ENCODE measurements at places on chromosomes 4 and X.

DNA sequence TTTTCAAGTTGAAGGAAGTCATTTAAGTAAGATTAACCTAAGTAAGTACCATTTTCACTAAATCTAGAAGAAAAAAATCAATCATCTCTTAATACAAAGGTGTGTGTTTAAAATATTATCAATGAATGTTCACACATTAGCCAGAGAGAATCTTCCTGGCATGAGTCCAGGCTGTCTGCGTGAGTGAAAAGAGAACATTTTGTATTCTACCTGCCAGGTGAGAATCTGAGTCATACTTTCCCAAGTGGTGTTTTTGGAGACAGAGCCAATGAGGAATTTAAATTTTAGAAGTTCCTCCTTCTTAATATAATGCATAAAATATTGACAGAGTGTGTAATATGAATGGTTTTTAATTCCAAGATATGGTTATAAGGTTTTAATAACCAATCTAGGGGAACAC lies 371.8 kb upstream of the NR3C2 start:
- no peak for DNase-seq

DNA sequence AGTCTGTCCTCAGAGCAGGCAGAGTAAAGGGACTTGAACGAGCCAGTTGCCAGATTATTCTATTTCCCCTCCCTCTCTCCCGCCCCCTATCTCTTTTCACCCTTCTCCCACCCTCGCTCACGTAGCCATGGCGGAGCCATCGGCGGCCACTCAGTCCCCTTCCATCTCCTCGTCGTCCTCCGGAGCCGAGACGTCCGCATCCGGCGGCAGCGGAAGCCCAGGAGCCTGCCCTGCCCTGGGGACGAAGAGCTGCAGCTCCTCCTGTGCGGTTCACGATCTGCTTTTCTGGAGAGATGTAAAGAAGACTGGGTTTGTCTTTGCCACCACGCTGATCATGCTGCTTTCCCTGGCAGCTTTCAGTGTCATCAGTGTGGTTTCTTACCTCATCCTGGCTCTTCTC lies 106.2 kb upstream of the SMAD1 start:
- no peak for DNase-seq

DNA sequence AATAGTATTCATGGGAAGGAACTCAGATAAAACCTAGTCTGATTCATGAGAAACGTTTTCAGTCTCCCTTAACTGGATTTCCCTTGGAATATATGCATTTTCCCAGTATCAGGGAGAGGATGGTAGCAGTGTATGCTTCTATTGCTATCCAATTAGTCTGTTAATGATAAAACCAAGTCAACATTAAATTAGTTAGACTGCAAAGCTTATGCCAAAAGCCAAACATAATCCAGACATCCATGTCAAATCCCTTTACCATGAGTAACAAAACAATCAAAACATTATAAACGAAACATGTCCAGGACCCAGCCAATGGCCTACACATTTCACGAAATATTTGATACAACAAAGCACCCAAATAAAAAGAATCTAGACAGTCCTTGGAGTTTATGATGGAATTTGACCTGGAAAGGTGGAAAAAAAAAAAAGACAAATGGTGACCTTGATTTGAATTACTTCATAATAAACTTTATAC lies 34.5 kb upstream of the VEGFD start:
- no peak for DNase-seq

DNA sequence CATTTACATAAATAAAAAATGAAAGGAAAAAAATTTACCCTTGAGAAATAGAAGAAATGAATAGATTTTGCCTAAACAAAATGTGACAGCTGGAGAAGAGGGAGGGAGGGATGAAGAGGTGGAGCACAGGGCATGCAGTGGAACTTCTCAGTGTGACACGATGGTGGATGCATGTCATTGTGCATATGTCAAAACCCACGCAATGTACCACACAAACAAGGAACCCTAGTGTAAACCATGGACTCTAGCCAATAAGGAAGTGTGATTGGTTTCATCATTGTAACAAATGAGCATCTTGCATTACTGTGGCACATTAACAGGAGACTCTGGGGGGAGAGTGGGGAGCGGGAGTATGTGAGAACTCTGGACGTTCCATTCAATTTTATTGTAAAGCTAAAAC lies 58.6 kb downstream of the GATB start:
- no peak for DNase-seq

Measured in cortex of kidney (tissue), 1 donor.